ENCODE measurements at places on chromosomes 2 and 18.

- no peak for DNase-seq
Measured at GRCh38 chr2:196551014-196551413, 88.5 kb upstream of the CCDC150 start.

DNA sequence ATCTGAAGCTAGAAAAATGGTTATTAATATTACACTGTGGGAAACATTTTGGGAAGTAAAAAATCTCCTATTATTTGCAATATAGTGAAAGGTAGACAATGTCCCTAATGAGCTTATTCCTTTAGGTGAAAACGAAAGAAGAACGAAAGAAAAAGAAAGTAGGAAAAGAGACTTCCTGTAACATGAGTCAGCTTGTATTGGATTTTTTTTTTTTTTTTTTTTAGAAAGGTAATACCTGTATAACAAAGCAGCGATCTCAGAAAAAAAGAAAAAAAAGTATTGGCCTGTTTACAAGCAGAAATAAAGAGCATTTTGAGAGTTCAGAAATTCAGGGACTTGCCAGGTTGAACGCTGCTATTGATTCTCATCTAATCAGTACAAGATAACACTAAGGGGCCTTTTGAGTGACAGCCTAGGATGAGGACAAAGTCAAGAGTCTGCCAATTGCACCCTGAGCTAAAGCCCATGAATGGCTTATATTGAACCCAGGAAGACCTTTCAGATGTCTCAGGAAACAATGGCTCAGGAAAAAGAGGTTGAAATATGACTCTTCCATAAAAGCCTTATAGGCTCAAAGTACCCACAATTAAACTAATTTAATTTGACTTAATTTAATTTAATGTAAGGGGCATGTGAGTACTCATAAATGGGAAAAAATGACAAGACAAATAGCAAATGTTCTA, 615.6 kb upstream of the CDH2 start:
- no peak for DNase-seq

DNA sequence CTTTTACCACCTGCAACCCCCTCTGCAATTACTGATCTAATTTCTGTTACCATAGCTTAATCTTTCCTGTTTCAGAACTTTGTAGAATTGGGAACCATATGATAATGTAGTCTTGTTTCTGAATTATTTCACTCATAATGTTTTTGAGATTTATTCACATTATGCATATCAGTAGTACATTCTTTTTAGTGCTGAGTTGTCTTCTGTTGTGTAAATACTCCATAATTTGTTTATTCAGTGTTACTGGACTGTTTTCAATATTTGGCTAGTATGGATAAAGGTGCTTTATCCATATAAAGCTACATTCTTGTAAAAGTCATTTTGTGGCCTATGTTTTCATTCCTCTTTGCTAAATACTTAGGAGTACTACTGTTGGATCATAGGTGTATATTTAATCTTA, 152.5 kb downstream of the TAF4B start:
- no peak for DNase-seq

GRCh38 chr2:68043032-68043431, 19.8 kb downstream of the C1D start:
- no peak for DNase-seq

DNA sequence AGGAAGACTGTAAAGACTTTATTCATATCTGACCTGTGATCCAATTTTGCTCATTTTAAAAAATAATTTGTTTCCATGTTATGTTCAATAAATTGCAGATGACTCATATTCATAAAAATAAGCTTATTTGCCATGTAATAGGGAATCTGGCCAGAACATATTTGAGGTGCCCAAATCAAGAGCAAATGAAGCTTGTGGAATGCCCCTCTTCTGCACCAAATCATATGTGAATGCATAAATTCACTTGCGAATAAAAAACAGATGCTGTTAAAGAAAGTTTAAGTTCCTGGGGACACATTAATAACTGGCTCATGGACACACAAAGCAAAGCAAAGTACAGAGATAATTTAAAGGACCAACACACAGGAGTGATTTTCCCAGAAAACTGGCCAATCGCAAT, 279.0 kb upstream of the CDH2 start:
- no peak for DNase-seq

GRCh38 chr2:232310121-232310520, 68.4 kb upstream of the ALPP start:
- no peak for DNase-seq

DNA sequence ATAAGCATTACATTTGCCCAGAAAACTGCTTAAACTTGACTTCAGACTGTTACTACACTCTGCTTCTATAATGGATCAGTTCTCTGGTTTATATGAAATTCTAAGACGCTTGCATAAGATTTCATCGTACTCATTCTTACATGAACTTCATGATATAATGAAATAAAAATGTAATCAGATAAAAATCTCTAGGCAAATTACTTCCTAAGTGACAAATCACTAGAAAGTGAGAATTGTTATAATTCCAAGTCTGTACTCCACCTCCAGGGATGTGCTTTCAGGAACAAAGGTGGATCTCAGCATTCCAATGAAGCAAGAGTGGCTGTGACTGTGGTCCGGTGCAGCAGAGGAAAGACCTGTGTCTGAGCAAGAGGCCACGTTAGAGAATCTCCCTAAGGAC, 226.2 kb downstream of the PIEZO2 start:
- DNase-seq, result no peak

DNA sequence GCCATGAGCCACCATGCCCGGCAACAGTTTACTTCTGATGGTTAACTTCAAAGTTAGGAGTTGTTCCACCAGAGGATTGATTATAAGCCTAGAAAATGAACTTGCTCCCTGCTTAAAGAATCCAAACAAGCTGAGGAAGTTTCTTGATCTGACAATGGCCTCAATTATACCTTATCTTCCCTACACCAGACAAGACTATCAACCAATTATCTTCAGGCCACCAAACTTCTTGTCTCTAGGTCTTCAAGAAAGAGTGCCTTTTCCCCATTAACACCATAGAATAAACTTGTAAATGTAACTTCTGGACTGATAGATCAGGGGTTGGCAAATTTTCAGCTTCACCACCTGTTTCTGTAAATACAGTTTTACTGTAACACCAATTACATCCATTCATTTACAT, 15.0 kb downstream of the ZC3H8 start:
- no peak for DNase-seq

DNA sequence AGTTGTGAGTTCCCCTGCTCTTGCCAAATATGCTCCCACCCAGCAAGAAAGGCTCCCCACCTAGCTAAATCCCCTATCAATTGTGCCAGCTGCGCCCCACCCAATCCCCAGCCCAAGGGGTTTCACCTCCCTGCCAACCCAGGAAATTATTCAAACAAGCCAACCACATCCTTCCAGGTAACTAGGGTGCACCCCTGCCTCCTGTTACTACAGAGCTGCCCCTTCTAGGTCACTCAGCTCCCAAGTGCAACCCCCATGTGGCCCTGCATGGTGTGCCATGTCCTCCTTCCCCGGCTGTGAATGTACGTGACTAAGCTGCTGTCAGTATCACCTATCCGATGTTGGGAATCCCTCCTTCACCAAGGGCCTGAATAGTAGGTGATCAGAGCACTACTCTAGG, 91.2 kb upstream of the LDAH start:
- no peak for DNase-seq

- DNase-seq, result no peak
Measured at GRCh38 chr2:37349231-37349860, 4.9 kb downstream of the QPCT start.

DNA sequence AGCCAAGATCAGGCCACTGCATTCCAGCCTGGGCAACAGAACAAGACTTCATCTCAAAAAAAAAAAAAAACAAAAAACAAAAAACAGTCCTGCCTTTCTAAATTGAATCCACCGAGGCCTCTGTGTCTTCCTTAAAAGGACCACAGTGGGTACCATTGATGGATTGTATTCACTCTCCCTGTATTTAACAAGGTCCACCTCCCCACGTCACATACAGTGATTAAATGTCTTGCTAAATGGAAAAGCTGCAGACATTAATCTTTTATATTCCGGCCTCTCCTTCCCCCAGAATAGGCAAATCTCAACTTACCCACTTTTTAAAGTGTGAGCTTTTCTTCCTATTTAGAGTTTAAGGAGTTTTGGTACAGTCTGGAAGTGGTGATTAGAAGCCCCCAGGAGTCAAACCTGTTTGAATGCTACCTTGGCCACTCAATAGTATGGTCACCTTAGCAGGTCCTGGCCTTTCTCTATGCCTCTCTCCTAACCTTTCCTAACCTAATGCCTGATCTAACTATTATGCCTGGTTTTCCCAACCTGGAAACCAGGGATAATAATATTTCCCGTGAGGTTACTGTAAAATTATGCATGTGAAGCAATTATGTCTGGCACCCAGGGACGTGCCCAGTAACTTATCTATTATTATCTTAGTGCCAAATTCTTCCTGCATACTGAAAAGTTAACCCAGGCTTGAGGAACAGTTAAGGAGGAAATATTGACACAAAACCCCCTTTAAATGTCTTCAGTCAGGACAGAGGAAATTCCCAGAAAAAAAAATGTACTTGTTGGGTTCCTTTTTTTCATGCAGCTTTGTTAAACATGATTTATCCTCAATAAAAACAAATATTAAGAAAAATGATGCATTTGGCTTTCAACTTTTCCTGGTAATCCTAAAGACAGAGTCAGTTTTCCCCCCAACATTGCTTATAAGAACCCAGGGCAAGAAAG, 3.1 kb downstream of the NFE2L2 start:
- no peak for DNase-seq

DNA sequence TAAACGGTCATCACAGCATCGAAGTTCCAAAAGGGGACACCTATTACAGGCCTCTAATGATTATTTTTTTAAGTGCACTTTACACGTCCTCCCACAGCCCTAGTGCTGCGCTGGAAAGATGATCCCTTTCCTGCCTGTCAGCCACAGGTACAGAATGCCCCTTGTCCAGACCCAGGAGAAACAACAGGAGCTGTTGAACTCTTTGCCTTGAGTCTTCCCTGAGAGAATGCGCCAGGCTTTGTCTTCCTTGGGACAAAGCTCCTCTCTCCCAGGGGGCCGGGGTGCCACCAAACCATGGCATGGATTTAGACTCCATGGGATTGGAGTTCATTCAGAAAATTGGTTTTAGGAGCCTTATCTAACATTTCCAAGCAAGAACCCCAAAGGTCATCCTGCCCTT, 319.0 kb upstream of the SOX11 start:
- no peak for DNase-seq

- no peak for DNase-seq
Measured at GRCh38 chr2:150109028-150109427, 378.4 kb downstream of the RND3 start.

GRCh38 chr2:16661526-16661925, 4.1 kb downstream of the CYRIA start:
- no peak for DNase-seq

DNA sequence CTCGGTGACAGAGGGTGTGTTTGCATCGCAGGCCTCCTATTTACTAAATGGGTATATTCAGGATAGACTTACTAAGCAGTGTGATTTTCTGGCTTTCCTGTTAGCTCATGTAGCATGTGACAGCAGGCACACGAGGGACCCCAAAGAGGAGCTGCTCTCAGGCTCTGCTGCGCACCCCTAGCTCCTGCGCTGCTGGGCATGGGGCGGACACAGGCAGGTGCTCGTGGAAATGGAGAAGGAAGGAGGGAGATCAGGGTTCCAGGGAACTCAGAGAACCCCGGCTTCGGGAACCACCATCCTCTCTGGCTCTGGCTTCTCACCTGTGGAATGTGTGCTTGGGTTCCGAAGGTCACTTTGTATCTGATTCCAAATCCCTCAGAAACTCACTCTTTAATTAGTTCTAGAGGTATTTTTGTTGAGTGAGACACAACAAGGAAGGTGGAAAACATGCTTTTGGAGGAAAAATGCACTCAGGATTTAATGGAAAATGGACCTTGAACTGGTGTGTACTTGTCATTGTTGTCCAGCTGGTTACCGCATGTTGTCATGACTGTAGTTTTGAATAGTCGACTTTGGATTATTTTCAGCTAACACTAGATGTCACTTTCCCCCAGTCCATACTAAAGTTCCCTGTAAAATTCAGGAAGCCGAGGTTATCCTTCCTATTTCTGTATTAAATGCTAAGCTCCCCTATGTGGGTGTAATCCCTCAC, 3.5 kb downstream of the SNTG2 start:
- DNase-seq, result no peak

DNA sequence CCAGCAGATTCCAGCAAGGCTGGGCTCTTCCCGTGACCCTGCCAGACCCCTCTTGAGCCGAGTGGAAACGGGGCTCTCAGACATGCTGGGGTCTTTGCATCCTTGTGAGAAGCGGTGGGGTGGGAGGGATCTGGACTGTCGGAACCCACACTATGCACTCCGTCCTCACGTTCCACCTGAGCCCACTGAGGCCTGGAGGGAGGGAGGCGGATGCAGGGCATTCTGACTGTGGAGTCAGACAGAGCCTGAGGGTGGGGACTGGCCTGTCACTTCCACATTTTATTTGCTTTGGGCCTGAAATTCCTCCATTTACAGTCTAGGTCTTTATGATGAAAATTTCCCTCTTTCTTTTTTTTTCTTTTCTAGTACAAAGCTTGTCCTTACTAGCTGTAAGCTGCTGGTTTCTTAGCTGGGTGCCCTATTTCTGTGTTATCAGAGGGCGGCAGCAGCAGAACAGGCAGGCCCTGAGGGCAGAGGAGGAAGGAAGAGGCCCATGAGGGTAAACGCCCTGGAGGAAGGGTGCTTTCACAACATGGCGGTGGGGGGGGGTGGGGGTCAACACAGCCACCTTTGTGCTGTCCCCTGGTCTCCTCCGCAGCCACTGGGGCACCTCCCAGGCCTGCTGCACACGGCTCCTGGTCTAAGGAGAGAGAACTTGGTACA, 373.5 kb upstream of the MYT1L start:
- DNase-seq, result no peak

DNA sequence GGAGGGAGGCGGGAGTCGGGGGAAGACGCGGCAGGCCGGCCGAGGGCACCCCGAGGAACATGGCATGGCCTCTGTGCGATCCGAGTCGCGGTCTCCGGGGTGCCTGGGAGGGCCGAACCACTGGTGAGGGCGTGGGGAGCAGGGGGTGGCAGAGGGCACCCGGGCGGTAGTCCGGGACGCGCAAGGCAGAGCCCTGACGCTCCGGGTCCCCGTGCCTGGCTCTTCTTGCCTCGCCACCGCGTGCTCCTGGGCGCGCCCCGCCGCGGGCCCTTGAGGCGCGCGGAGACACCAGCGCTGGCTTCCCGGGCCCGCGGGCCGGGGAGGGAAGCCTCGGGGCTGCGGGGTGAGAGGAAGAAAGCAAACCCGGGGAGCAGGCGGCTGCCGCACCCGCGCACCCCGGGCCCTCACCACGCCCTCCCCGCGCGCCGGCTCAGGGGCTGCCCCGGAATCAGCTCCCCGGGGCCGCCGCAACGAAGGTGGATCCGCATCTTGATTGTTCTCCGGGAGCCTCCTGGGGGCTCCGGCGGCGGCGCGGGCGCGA, 4.3 kb downstream of the SOX11 start:
- DNase-seq, result no peak

GRCh38 chr2:130389358-130389757, 33.5 kb downstream of the PTPN18 start:
- DNase-seq, result no peak

Measured in GM12891 (cell line).